ENCODE measurements at places on chromosomes 2 and 18. TPM values are rescaled to one million over a fixed set of nuclear protein-coding genes. Genes with fewer than 3 reads are reported as not detected.

VSNL1 gene
- total RNA-seq: 0.13 TPM

SKOR2 gene
- not detected for total RNA-seq

FOXD4L1 gene
- total RNA-seq: 0.11 TPM

CRYGD gene
- not detected for total RNA-seq

UGT1A10 gene
- not detected for total RNA-seq

PTPRN gene
- 0.13 TPM for total RNA-seq

CFC1 gene
- not detected for total RNA-seq

RNF149 gene
- total RNA-seq: 75.8 TPM

REG3A gene
- not detected for total RNA-seq

PDE1A gene
- total RNA-seq: 89.0 TPM

RAMP1 gene
- total RNA-seq: 6.8 TPM

MPP4 gene
- 2.2 TPM for total RNA-seq

GTF2A1L gene
- not detected for total RNA-seq

PLB1 gene
- total RNA-seq: 4.1 TPM

FAM168B gene
- 105 TPM for total RNA-seq

LTBP1 gene
- total RNA-seq: 256 TPM

ZSWIM2 gene
- total RNA-seq: under 0.01 TPM

AMER3 gene
- total RNA-seq: not detected

DCDC2C gene
- total RNA-seq: not detected

CFAP221 gene
- total RNA-seq: 12.2 TPM

DPP4 gene
- 81.0 TPM for total RNA-seq

CXCR4 gene
- total RNA-seq: 0.13 TPM

SERPINB12 gene
- not detected for total RNA-seq

DSG2 gene
- 5.4 TPM for total RNA-seq

FIGN gene
- 2.2 TPM for total RNA-seq

Measured in articular chondrocyte of knee joint (primary cell).